Upper lobe of right lung (tissue), 1 donor: ENCODE measurements at places on chromosomes 16 and 17. TPM values are rescaled to one million over a fixed set of nuclear protein-coding genes. Genes with fewer than 3 reads are reported as not detected.

CRYBA1 gene
- not detected for total RNA-seq

TMEM235 gene
- not detected for total RNA-seq

NUP88 gene
- total RNA-seq = 40.4 TPM

GRCh38 chr17:3978421-3979289 lies 14.4 kb upstream of the ATP2A3 start:
- H3K27ac ChIP-seq = no peak overlapping the region
- no peak overlapping the region for H3K4me3 ChIP-seq
- no peak for DNase-seq
- peaks cover 18% of the 10 kb centered on the region for H3K4me1 ChIP-seq
- no peaks in the 10 kb centered on the region for H3K27me3 ChIP-seq

- DNase-seq = no peak
- no peaks in the 10 kb centered on the region for H3K27me3 ChIP-seq
- peak overlapping the region; percentile 95 for H3K27ac ChIP-seq
- peak overlapping the region; percentile 89 for H3K4me3 ChIP-seq
- no peaks in the 10 kb centered on the region for H3K36me3 ChIP-seq
Measured at GRCh38 chr17:28950752-28951427, 428 bp downstream of the PHF12 start.

GRCh38 chr16:55255733-55256282 lies 68.2 kb upstream of the IRX6 start:
- no peak overlapping the region for H3K27ac ChIP-seq
- H3K36me3 ChIP-seq = no peaks in the 10 kb centered on the region
- no peaks in the 10 kb centered on the region for H3K4me1 ChIP-seq
- peaks cover 6% of the 10 kb centered on the region for H3K27me3 ChIP-seq
- no peak overlapping the region for H3K4me3 ChIP-seq

DNA sequence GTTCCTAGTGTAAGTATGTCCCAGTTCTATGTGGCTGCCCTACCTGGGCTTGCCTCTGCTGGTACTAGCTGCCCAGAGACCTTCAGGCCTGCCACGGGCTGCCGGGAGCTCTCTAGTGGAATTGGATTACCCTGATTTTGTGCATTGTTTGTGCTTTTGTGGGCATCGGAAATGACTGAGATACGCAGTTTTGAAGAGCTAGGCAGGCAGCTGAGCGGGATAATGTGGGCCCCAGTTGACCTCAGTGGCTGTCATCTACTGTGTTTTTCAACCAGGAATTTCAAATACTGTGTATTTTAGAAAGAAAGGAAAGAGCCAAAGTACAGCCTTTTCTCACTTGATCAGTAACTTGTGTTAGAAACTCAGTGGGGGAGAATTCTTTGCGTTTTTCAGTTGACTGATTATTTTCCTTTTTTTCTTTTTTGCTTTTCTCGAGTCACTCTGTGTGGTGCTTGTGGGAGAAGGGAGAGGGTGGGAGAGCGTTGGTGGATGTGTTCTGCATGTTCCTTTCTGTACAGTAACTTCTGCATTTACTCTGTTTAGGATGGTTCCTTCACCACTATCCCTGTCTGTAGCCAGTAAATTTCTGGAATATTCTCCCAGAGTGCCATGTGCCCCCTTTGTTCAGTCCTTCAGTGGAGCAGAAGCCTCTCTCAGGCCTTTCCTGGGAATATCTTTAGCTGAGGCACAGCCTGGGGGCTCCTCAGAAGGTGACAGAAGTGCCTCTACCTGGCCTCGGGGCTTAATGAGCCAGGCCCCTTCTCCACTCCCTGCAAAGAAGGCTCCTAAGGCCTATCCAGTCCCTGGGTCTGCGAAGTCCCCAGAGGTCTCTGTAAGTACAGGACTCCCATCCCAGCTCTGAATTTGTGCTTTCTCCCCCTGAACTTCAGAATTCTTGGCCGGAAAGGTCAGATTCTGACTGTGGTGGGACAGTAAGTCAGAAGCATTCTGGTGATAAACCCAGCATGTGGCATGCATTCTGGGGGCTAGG lies 15.0 kb upstream of the SLC12A3 start:
- no peaks in the 10 kb centered on the region for H3K27me3 ChIP-seq
- peak; percentile 25 for DNase-seq
- peak overlapping the region; percentile 76 for H3K27ac ChIP-seq
- peaks cover 35% of the 10 kb centered on the region for H3K4me1 ChIP-seq
- no peak overlapping the region for H3K4me3 ChIP-seq

DNA sequence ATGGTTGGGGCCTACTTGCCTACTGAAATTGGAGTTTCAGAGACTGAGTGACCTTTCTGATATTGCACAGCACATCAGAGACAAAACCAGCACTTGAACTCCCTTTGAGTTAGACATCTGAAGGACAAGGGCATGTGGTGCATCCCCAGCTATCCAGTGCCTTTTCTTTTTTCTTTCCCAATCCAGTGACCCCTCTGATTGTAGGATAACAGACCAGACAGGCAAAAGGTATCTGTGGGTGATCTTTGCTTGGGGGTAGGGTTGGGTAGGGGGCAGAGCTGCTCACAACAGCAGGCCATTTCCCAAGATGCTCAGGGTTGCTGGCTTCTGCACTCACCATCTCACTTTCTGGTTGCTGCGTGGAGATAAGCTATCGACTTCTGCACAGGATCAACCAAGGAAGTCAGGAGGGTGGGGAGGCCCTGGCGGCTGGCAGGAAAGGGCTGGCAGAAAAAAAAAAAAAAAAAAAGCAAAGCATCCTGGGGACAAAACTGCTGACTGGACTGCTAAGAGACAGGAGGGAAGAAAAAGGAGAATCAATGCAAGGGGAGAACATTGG lies 42.2 kb downstream of the HOXB1 start:
- H3K4me1 ChIP-seq = peaks cover 8% of the 10 kb centered on the region
- DNase-seq = no peak
- no peak overlapping the region for H3K4me3 ChIP-seq
- no peaks in the 10 kb centered on the region for H3K36me3 ChIP-seq

DNA sequence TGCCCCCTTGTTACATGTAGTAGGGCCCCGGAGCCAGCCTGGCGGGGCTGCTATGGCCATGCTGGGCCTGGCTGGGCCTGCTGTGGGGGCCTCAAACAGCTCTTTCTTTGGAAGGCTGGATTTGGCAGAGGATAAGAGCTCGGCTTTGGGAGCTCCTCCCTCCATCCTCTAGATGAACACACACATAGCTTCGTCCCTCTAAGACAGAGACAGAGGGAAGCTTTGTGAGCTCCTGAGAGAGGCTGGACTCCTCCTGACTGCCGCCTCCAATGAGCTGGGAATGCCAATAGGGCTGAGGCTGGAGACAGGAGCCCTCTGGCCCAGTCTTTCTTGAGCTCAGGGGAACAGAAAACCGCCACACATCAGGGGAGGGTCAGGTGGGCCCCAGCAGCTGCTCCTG lies 37.3 kb upstream of the CDC42EP4 start:
- H3K4me3 ChIP-seq = no peak overlapping the region
- no peak for DNase-seq
- no peak overlapping the region for H3K27ac ChIP-seq
- no peaks in the 10 kb centered on the region for H3K27me3 ChIP-seq
- H3K4me1 ChIP-seq = no peaks in the 10 kb centered on the region
- no peaks in the 10 kb centered on the region for H3K36me3 ChIP-seq

DNA sequence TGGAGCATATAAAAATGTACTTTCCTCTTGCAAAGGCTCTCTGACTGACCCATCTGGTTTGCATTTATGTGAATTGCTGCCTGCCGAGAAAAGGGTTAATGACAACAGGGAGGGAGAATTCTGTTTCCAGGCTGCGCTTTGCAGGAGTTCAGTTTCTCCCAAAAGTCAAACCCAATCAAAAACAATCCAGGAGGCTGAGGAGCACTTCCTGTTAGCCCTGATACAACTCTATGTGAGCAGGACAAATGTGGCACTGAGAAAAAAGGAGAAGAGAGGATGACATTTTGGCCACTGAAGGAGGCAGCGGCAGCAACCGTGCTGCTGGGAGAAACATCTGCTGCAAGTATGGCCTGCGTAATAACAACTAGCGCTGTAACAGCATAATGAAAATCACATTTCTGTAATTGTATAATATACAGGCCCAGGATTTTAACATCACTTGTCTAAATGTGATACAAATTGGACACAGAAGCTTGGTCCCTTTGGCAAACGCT lies 26.8 kb upstream of the ELAC2 start:
- H3K27ac ChIP-seq = no peak overlapping the region
- H3K4me1 ChIP-seq = no peaks in the 10 kb centered on the region
- peaks cover 8% of the 10 kb centered on the region for H3K27me3 ChIP-seq
- DNase-seq = no peak
- H3K36me3 ChIP-seq = no peaks in the 10 kb centered on the region
- H3K4me3 ChIP-seq = no peak overlapping the region

- H3K27me3 ChIP-seq = no peaks in the 10 kb centered on the region
- DNase-seq = no peak
- no peak overlapping the region for H3K27ac ChIP-seq
- H3K4me1 ChIP-seq = no peaks in the 10 kb centered on the region
- H3K4me3 ChIP-seq = no peak overlapping the region
Measured at GRCh38 chr16:55703003-55704001, 47.5 kb downstream of the SLC6A2 start.

GRCh38 chr17:78726513-78726912 lies 55.6 kb downstream of the CYTH1 start:
- no peaks in the 10 kb centered on the region for H3K27me3 ChIP-seq
- no peaks in the 10 kb centered on the region for H3K36me3 ChIP-seq
- H3K4me1 ChIP-seq = peaks cover 47% of the 10 kb centered on the region
- no peak overlapping the region for H3K27ac ChIP-seq

GRCh38 chr17:81939881-81940385 lies 2.8 kb upstream of the PYCR1 start:
- H3K27ac ChIP-seq = no peak overlapping the region
- H3K36me3 ChIP-seq = no peaks in the 10 kb centered on the region
- H3K27me3 ChIP-seq = peaks cover 12% of the 10 kb centered on the region
- H3K4me3 ChIP-seq = no peak overlapping the region
- peaks cover 14% of the 10 kb centered on the region for H3K4me1 ChIP-seq

GRCh38 chr16:30805056-30805369 lies 18.0 kb upstream of the ZNF629 start:
- no peaks in the 10 kb centered on the region for H3K36me3 ChIP-seq
- no peak for DNase-seq
- peaks cover 7% of the 10 kb centered on the region for H3K4me1 ChIP-seq
- H3K27me3 ChIP-seq = no peaks in the 10 kb centered on the region

- H3K27me3 ChIP-seq = no peaks in the 10 kb centered on the region
- no peaks in the 10 kb centered on the region for H3K36me3 ChIP-seq
- no peak overlapping the region for H3K27ac ChIP-seq
- H3K4me1 ChIP-seq = no peaks in the 10 kb centered on the region
- H3K4me3 ChIP-seq = no peak overlapping the region
Measured at GRCh38 chr17:58577696-58578095, 63.3 kb upstream of the MTMR4 start.

DNA sequence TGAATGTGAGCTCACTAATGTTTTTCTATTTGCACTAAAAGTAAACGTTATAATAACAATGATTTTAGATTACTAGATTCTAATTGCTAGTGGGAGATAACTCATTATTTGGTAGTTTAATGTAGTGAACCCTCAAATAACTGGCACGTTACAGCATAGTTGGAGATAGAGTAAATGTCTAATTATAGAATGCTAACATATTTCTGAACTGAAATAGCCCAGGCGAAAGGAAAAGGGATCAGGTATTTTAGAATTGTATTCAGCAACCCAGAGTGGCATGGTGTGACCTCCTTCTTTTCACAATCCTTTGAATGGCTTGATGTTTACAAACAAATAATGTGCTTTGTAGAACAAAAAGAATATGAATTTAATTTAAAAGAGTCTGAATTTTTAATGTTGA lies 1221.2 kb downstream of the CDH8 start:
- H3K36me3 ChIP-seq = no peaks in the 10 kb centered on the region
- no peak overlapping the region for H3K4me3 ChIP-seq
- H3K27ac ChIP-seq = no peak overlapping the region
- H3K27me3 ChIP-seq = no peaks in the 10 kb centered on the region

DNA sequence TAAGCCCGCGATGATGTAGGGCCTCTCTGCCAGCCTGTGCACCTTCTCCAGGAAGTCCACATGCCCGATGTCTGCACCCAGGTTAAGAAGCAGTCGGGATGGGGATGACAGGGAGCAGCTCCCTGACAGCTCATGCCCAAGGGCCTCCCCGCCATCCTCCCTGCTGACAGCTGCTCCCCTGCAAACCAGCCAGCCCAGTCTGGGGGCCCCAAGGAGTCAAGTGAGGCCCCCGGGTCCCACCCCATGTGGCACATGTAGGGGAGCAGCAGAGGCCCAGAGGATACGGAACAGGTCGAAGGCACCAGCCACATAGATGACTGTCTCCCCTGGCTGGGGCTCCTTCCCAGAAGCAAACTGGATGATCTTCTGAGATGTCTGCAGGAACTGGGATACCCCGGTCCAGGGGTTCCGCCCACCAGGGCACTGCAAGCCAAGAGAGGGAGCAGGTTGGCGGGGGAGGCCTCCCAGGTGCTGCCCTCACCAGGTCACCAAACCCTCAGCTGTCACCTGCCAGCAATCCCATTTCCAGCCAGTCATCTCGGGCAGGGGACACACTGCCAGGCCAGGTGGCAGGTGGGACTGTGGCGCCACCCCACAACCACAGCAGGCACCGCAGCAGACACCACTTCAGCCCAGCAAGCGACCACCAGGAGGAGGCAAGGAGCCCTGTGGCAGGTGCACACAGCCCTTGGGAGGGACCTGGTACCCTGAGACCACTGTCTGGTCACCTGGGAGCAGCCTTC lies 4.6 kb downstream of the PCYT2 start:
- no peak for DNase-seq
- H3K27ac ChIP-seq = no peak overlapping the region
- H3K4me1 ChIP-seq = peaks cover 14% of the 10 kb centered on the region
- H3K27me3 ChIP-seq = no peaks in the 10 kb centered on the region
- peaks cover 12% of the 10 kb centered on the region for H3K36me3 ChIP-seq
- H3K4me3 ChIP-seq = no peak overlapping the region

DNA sequence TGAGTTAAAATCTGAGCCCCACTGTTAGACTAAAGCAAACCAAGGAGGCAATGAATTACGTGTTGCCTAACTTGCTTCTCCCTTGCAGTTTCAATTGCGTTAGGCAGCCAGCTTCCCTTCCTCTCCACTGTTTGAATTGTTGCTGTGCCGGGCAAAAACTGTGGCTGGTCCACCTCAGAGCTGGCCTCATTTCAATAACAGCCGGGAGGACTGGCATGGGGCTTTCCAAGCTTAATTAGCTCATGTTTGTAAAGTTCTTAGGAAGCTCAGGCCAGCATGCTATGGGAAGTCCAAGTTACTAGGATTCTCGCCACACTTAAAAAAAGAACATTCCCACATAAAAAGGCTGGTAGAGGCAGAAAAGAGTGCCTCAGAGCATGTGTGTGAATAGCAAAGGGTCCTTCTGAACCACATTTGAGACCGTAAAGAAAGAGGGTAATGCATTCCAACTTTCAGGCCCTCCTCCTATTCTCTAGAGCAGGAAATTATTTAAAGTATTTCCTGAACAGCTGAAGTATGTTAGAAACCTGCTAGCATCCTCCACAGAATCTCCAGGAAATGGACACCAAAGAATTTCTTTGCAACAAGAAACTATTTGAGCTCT lies 79.0 kb upstream of the SMURF2 start:
- H3K36me3 ChIP-seq = no peaks in the 10 kb centered on the region
- H3K4me3 ChIP-seq = no peak overlapping the region
- H3K27ac ChIP-seq = peak overlapping the region; percentile 48
- H3K4me1 ChIP-seq = peaks cover 32% of the 10 kb centered on the region
- H3K27me3 ChIP-seq = no peaks in the 10 kb centered on the region

DNA sequence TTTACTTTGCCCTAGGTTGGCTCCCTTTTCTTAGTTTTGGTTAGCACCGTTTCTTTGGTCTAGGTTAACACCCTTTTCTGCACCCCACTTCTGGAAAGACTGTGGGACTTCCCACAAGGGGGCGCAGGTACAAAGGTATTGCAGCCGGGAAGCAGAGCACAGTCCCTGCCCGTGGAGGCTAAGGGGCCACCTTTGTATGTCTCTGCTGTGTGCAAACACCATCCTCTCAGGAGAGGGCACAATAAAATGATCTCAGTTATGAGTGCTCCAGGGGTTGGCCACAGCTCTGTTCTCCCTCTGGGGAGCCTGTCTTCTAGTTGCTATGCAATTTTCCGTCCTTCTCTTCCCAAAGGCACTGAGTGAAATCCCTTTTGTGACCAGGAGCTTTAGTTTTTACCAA lies 28.4 kb upstream of the TMC5 start:
- H3K36me3 ChIP-seq = no peaks in the 10 kb centered on the region
- peak overlapping the region; percentile 73 for H3K27ac ChIP-seq
- no peak overlapping the region for H3K4me3 ChIP-seq
- H3K27me3 ChIP-seq = peaks cover 5% of the 10 kb centered on the region
